ENCODE measurements at places on chromosomes 7 and 10.

- no peak for DNase-seq
These were observed 21.3 kb downstream of the CCDC71L start for GRCh38 chr7:106639476-106640334.

DNA sequence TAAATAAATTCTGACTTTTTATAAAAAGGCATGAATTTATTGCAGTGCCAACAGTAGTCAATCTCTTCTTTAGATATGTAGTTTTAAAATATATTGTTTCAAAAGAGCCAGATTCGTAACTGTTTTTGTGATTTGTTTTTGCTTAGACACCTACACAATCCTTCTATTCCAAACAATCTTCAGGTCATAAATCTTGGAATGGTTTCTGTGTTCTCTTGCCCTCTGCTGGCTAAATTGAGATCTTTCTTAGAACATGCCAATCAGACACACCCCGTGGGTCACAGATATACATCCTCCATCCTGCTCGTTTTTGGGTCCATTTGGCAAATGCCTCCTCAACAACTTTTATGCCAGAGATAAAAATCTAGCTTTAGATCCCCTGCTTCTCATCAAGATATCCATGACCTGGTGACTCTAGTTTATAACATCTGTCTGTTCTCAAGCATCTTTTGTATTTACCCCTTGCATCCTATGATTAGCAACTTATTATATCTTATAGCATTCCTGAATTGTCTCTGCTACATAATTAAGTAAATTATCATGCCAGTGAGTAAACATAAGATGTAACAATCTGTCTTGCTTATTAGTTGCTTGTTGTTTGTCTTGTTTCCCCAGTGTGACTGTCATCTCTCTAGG is 35.3 kb upstream of the IFRD1 start:
- DNase-seq: no peak

DNA sequence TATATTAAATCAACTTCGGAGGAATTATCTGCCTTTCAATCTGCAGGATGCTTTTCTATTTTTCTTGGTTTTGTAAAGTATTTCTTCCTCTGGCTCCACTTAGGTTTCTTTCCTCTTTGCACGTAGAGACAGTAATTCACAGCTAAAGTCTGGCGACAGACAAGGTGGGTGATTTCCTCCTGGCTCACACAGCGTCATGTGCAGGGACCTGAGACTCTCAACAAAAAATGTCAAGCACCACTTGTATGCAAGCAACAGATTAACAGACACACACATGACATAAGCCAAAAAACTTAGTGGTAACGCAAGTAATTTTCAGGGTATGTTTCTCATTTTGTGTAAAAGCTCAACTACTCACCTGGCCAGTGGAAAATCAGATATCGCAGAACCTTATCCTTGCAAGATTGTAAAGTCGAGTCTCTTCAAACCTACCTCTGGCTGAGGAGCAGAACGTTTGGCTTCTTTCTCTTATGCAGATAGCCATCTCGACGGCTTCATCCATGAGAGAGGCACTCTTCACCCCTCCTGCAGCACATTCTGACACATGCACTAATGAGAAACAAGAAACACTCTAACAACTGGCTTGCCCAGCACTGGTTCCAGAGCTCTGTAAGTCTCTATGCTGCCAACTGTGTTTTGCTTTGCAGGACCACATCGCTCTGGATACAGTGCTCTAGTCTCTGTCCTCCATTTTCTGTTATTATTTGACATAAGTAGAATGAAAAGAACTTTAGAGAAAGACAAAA is 188.0 kb downstream of the CDCA7L start:
- no peak for DNase-seq

GRCh38 chr10:60524541-60524940 is 134.9 kb upstream of the ANK3 start:
- no peak for DNase-seq

- no peak for DNase-seq
These were observed 10.3 kb upstream of the IFIT1B start for GRCh38 chr10:89367529-89367928.

GRCh38 chr7:128112781-128113221 is 81.6 kb upstream of the LRRC4 start:
- DNase-seq: no peak

GRCh38 chr7:143408686-143409561 is at the start of gene EPHA1:
Gene EPHA1, minus strand, starts transcription at chr7:143408856. Its CDS starts 51 bp downstream, at chr7:143408805.
- DNase-seq: peak; percentile 49

DNA sequence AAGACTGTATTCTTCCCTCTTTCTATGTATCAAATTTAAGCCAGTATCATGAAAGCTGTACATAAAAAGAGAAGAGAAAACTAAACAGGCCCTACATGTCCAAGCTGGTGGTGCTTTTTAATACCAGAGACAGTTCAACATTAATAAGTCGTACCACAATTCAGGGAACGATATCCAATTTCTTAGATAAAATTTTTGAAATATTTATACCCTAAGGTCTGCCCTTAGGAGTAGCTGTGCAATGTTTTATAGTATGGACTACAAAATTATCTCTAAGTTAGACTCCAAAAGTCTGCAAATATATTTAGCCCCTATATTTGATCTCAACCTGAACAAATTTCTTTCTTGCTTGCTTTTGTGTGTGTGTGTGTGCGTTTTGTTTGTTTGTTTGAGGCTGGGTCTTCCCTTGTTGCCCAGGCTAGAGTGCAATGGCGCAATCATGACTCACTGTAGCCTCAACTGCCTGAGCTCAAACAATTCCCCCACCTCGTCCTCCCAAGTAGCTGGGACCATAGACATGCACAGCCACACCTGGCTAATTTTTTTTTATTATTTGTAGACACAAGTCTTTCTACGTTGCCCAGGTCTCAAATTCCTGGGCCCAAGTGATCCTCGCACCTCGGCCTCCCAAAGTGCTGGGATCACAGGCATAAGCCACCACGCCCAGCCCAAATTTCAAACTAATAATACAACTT is 13.2 kb downstream of the ARHGAP19 start:
- no peak for DNase-seq

GRCh38 chr7:66239467-66239856 is 34.3 kb downstream of the TPST1 start:
- no peak for DNase-seq

GRCh38 chr10:6100370-6100769 is 11.5 kb downstream of the RBM17 start:
- DNase-seq: no peak

- DNase-seq: no peak
These were observed 50.3 kb upstream of the NCAPG2 start for GRCh38 chr7:158754746-158755444.

- DNase-seq: no peak
These were observed 9.5 kb downstream of the SEPHS1 start for GRCh38 chr10:13338390-13339110.

- no peak for DNase-seq
These were observed 109.1 kb downstream of the CHCHD3 start for GRCh38 chr7:132972745-132973144.

DNA sequence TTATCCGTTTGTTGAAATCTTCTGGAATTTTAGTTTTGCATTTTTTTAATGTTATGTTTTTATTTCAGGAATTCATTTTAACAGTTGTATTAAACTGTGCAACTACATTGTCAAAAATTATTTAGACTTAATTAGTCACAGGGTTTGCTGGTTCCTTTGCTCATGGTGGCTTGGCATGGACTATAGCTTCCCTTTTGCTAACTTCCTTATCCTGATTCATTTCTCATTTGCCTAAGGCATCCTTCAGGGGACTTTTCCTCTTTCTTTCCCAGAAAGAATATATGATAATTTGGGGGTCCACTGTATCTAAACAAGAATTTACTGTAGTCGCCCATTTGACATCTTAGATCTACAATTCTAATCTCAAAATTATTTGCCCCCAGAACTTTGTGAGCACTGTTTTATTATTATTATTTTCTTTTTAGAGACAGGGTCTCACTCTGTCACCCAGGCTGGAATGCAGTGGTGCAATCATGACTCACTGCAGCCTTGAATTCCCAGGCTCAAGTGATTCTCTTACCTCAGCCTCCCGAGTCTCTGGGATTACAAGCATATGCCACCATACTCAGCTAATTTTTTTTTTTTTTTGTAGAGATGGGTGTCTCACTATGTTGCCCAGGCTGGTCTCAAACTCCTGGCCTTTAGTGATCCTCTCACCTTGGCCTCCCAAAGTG is 13.9 kb downstream of the FIGNL1 start:
- no peak for DNase-seq

DNA sequence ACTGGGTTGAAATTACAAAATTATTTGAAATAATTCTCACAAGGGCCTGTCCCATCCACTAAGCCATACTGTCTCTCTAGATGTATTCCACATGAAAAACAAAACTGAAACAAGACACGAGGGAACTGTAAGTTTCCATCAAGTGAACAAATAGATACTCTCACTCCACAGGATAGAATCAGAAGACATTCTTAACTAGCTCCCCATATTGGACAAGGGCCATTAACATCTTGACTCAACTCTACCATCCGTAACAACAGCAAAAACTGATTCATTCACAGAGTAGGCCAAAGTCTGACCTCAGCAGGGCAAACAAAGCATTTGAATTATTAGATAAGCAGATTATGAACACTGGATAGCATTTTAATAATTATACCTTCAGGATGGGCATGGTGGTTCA is 29.1 kb downstream of the UBE2H start:
- no peak for DNase-seq
